ENCODE measurements at places on chromosomes 2 and 18.

DNA sequence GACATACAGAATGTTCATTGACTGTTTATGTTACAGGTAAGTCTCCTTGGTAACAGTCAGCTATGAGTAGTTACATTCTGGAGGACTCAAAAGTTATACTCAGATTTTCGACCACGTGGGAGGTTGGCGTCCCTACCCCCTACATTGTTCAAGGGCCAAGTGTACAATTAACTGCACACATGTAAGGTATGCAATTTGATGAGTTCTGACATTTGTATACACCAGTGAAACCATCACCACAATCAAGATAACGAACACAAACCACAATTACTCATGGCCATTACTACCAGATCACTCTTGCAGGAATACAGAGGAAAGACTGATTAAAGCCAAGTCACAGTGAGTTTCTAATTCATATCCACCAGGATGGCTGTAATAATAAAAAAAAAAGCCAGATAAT lies 39.6 kb upstream of the LDLRAD4 start:
- DNase-seq = no peak

GRCh38 chr18:50393802-50394201 lies 19.0 kb downstream of the SKA1 start:
- DNase-seq = no peak

GRCh38 chr2:27306573-27307286 lies 1.5 kb downstream of the UCN start:
- no peak for DNase-seq

- DNase-seq = no peak
Observed at GRCh38 chr2:55810622-55811020, 113.0 kb downstream of the EFEMP1 start.

DNA sequence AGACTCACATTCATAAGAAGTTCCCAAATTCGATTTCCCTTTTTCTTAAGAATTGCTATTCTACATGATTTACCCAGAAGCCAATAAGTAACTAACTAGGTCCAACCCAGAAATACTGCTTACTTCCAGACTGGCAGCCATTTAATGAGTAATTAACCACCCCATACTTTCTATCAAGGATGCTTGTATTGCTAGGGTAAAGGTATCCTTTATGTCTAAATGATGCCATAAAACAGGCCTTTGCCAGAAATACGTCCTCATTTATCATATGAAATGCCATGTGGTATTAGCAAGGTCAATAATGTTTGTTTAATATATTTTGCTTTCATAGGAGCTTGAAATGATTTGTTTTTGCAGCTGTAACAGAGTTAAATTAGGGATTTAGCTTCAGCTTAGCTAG lies 56.1 kb downstream of the PLEKHM3 start:
- DNase-seq = no peak

GRCh38 chr2:232577841-232578240 lies 27.4 kb downstream of the EIF4E2 start:
- DNase-seq = no peak

GRCh38 chr2:105400138-105400540 lies 1.3 kb upstream of the FHL2 start:
- no peak for DNase-seq

DNA sequence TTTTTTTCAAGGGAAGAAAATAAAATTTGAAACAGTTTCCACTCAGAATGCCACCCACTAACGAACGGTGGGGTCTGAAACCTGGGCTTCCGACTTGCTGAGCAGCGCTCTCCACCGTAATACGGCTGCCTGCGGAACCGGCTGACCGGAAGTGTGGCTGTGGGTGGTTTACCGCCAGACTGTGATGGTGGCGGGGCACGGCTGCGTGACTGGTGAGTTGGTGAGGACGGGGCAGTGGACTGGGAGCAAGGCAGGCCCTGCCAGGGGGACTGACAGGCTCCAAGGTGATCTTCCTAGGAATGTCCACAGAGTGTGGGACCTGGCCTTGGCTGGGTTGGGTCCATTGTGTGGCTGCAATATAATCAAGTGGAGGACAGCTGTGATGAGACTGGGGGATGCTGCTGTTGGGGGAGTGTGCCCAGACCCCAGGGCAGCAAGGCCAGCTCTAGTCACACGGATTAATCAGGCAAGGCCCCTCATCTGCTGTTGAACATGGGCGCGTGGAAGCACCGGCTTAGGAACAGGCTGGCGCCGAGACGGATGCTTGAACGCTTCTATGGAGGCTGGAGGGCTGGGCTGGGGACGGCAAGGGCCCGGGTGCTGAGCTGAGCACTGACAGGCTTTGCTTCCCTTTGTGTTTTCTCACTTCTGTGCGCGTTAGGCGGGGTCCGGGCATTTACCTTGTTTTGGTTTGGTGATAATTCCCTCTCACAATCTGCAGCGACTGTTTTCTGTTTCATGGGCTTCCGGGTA lies 357.7 kb upstream of the SPRED2 start:
- no peak for DNase-seq

DNA sequence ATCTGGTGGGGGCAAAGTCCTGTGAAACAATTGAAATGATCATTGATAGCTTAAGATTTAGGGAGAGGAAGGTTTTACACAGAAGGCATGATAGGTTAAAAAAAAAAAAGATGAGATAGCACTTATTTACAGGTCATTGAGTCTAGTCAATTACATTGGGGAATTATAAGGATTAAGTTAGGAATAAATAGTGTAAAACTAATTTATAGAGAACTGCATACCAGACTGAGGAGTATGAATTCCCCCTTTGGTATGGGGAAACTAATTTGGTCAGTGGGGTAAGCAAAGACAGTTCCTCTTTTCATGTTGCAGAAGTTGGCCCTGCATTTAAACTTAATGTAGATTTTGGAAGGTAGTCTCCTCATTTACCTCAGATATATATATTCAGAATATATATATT lies 10.8 kb downstream of the GLS start:
- no peak for DNase-seq

- DNase-seq = no peak
Observed at GRCh38 chr18:48932462-48932818, 18.3 kb downstream of the SMAD7 start.

DNA sequence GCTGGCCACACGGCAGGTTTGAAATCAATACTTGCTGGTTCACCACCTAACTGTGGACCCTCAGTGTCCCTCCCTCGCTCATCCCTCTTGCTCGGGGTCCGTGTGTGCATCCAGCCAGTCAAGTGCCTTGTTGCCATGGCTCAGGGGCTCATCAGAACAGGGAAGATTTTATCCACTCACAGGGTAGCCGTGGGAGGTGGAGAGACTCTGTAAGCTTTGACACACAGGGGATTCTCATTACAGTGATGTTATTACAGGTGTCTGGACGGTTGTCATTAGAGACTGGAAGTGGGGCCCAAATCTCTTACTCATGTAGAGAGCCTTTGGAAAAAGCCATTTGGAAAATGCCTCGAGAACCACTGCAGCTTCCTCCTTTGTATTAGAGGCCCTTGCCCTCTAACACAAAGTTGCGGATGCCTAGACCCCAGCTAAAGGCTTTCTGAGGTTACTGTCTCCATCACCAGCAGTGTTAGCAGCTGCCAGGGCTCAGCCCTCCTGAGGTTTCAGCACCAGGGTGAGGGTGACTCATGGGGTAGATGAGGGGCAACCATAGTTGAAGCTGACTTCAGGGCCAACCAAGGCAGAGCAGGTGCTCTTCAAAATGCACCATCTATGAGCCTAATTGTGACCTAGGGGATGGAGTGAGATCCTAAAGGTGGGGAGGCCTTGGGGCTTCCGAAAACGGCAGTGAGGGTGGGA lies 195.6 kb downstream of the CLIP4 start:
- no peak for DNase-seq

GRCh38 chr2:206287197-206287596 lies 12.7 kb downstream of the ZDBF2 start:
- no peak for DNase-seq

DNA sequence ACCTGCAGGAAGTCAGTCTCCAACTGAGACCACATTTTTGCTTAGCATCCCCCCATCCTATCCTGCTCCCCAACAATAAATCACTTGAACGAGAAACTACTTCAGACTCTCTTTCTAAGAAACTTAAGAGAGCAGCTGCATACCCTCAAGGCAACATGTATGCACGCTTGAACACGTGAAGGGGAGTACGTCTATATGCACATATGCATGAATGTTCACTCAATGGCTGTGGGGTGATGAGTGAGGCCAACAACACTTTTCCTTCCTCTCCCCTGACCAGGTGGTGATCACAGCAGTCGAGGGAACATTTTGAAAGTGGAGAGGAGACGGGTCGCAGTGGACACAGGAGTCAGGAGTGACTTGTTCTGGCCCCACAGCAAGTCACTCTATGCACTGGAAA lies 79.8 kb upstream of the LPIN2 start:
- DNase-seq = no peak

GRCh38 chr18:62784966-62785413 lies 69.6 kb downstream of the PHLPP1 start:
- DNase-seq = no peak

GRCh38 chr18:51275712-51276476 lies 78.4 kb upstream of the MEX3C start:
- DNase-seq = peak; percentile 44

- DNase-seq = no peak
Observed at GRCh38 chr18:12257996-12258718, 4.0 kb downstream of the CIDEA start.

- DNase-seq = no peak
Observed at GRCh38 chr2:194323740-194324139, 1333.3 kb upstream of the SLC39A10 start.

DNA sequence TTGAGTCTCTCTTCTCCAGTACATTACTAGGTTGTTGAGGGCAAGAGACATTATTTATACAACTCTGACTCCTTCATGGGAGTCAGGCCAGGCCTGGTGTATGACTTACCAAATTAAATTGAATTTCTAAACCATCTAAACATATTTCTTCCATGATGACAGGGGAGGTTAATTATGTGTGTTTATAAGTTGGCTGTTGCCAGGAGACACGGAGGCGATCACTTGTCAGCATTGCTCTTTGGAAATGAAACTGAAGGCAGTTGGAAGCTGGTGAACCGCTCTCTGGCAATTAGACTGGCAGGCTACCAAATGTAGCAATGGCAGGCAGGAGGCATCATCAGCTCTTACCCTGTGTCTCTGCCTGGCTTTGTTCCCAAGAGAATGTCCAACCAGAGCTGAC lies 241.4 kb downstream of the KCNS3 start:
- DNase-seq = no peak

Measured in hepatocyte (in vitro differentiated cells).